ENCODE measurements at places on chromosomes 2 and 18. TPM values are rescaled to one million over a fixed set of nuclear protein-coding genes. Genes with fewer than 3 reads are reported as not detected.

- no peaks in the 10 kb centered on the region for H3K27me3 ChIP-seq
- peaks cover 21% of the 10 kb centered on the region for H3K36me3 ChIP-seq
- no peak overlapping the region for H3K4me3 ChIP-seq
- peaks cover 19% of the 10 kb centered on the region for H3K4me1 ChIP-seq
- DNase-seq: no peak
- no peak overlapping the region for H3K27ac ChIP-seq
Measured at GRCh38 chr2:11456251-11456650, 9.7 kb downstream of the E2F6 start.

DNA sequence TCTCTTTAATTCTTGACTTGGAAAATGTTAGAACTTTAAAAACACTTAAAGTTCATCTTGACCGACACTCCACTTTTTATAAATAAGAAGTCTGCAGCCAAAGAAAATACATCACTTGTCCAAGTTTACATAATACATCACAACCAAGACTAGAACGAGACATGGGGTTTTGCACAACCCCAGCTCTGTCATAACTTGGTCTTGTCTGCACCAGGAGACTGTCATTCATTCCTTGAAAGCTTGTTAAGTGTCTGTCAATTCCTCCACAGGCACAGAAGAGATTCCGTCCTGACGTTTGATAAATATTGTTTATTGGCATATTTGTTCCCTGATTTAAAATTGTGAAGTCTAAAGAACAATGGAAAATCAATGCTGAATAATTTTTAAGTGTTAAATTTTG, 139.5 kb upstream of the SETBP1 start:
- DNase-seq: no peak
- no peaks in the 10 kb centered on the region for H3K4me1 ChIP-seq
- H3K4me3 ChIP-seq: no peak overlapping the region
- no peak overlapping the region for H3K27ac ChIP-seq

- no peaks in the 10 kb centered on the region for H3K4me1 ChIP-seq
- H3K36me3 ChIP-seq: no peaks in the 10 kb centered on the region
- no peak overlapping the region for H3K4me3 ChIP-seq
- no peak for DNase-seq
- H3K27ac ChIP-seq: no peak overlapping the region
- peaks cover 4% of the 10 kb centered on the region for H3K27me3 ChIP-seq
Measured at GRCh38 chr2:170685591-170685990, 29.5 kb upstream of the SP5 start.

The TRPM8 gene
- not detected for total RNA-seq

DNA sequence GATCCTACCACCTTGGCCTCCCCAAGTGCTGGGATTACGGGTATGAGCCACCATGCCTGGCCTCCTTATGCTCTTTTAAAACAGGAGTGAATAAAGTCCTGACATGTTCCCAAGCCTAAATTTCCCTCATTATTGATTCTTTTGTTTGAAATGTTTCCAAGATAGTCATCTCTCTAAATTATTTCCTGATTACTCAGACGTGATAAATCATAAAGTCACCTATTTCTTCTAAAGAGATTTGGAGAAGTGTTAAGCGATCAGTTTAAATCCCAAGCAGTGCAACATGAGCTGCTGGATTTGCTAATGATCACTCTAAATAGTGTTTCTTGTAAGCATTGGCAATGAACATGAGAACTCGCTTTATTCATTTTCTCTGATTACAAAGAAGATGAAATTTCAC, 51.8 kb downstream of the PMAIP1 start:
- no peak overlapping the region for H3K27ac ChIP-seq
- no peaks in the 10 kb centered on the region for H3K36me3 ChIP-seq
- no peak overlapping the region for H3K4me3 ChIP-seq
- peaks cover 9% of the 10 kb centered on the region for H3K27me3 ChIP-seq
- DNase-seq: no peak

The HOXD9 gene
- not detected for total RNA-seq

DNA sequence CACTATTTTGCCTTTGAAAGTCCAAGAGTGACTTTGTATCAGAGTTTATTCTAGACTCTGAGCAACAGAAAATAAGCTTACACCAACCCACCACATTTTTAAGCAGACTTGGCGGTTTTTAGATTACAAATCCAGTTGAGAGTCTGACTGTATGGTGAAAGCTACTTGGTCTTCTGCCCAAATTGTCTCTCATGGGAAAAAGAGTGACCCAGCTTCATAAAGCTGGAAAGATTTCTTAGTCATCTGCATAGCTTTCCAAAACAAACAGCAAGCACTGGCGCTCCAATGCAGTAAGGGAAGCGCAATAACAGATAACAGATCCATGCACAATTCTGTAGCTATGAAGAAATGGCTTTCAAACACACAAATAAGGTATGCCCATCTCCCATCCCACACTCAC, 7.1 kb downstream of the DSG1 start:
- no peak overlapping the region for H3K27ac ChIP-seq
- no peak overlapping the region for H3K4me3 ChIP-seq
- H3K27me3 ChIP-seq: no peaks in the 10 kb centered on the region
- no peaks in the 10 kb centered on the region for H3K36me3 ChIP-seq
- no peaks in the 10 kb centered on the region for H3K4me1 ChIP-seq
